ENCODE measurements at places on chromosomes 12 and 14.

DNA sequence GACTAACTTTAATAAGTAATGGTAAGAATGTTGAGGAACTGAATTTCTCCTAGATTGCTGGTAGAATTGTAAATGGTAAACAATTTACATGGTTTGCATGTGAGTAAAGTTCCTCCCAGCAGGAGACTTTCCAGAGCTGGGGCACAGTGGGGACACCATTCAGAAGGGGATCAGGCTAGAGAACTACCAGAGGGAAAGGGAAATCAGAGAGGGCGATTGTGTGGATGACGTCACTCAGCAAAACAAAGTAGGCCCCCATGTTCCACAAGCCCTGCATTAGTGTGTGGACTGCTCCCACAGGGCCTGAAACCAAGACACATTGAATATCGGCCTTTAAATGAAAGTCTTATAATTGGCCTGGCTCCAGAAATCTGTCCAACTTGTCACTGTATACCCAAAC, 9.5 kb downstream of the RNASE11 start:
- DNase-seq, result no peak

DNA sequence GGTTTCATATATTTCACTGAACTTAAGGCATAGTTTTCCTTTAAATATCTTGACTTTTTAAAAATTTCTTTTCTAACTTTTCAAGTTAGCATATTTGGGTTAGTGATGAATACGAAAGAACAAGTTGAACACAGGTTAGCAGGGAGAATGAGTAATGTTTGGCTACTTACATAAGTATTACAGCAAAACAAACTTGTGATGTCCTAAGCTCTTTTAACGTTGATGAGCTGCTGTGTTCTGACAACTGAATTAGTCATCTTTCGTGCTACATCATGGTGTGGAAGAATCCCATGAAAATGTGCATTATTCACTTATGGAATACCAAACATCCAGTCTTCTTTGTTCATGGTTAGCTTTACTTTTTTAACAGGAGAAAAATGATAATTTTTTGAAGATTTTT, 36.3 kb upstream of the PDZRN4 start:
- DNase-seq, result no peak

DNA sequence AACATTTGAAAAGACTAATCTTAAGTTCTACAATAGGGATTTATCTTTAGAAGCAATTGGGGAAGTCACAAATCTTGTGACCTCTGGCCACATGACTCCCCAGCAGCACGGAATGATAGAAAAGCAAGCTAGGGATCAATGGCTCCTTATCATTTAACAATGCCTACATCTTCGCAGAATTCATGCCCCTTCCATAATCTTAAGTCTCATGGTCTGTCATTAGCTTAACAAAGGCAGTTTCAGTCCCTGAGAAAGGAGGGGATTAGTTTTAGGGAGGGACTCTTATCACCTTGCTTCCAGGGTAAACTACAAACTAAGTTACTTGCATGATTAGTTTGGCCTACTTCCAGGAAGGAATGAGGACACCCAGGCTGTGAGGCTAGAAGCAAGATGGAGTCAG, 486.0 kb downstream of the RMST start:
- no peak for DNase-seq

GRCh38 chr14:99674064-99674650, 9.9 kb upstream of the CYP46A1 start:
- DNase-seq, result no peak

DNA sequence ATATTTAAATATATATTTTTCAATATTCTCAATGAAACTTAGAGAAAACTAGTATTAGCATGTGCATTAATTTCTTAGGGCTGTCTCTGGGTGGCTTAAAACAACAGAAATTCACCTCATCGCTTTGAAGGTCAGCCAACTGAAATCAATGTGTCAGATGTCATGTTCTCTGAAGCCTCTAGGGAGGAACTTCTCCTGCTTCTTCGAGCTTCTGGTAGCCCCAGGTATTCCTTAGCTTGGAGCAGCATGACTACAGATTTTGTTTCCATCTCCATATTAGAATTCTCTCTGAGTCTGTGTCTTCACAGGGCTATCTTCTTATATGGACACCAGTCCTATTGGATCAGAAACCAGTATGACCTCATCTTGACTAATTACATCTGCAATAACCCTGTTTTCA, 221.5 kb downstream of the PDZRN4 start:
- no peak for DNase-seq

DNA sequence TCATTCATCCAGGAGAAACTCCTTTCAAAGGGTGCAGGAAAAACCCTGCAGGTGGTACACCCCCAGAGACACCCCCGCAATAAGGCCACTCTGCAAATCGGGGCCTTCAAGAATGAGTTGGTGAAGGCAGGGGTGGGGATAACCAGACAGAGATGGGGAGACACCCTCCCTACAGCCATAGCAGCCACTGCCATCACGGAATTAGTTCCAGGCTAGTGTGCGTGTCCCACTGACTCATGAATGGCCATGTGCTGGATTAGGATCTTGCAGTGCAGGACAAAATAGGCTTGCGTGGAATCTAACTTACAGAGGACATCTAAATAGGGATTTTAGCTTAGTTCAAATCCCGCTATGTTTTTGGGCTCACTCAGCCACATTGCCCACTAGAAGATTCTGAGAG, 37.8 kb downstream of the SPRING1 start:
- no peak for DNase-seq

- no peak for DNase-seq
These were observed 31.0 kb downstream of the SLC25A29 start for GRCh38 chr14:100275214-100275613.

DNA sequence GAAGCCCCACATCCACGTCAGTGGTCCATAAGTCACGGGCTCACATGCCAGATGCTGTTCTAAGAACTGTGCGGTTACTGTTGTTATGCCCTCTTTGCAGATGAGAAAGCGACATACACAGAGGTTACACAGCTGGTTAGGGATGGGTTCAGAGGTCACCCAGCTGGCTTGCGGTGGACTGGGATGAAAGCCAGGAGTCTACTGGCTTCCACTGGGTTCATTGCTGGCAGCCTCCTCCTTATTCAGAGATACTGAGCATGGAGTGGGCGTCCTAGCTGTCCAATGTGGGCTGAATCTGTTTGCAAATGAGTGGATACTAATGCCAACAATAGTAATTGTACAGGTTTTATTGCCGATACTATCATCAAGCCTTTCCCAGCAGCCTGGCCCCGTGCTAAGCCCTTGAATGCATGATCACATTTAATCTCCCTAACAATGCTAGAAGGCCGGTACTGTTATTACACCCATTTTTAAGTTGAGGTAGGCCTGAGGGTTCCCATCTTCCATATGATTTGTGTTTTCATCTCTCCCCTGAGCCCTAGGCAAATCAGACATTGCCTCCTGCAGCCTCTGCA, 129.1 kb downstream of the PLXNC1 start:
- no peak for DNase-seq

GRCh38 chr14:33377596-33378390, 439.1 kb downstream of the NPAS3 start:
- no peak for DNase-seq

GRCh38 chr14:52299692-52300278, 14.3 kb upstream of the PTGER2 start:
- DNase-seq, result no peak

DNA sequence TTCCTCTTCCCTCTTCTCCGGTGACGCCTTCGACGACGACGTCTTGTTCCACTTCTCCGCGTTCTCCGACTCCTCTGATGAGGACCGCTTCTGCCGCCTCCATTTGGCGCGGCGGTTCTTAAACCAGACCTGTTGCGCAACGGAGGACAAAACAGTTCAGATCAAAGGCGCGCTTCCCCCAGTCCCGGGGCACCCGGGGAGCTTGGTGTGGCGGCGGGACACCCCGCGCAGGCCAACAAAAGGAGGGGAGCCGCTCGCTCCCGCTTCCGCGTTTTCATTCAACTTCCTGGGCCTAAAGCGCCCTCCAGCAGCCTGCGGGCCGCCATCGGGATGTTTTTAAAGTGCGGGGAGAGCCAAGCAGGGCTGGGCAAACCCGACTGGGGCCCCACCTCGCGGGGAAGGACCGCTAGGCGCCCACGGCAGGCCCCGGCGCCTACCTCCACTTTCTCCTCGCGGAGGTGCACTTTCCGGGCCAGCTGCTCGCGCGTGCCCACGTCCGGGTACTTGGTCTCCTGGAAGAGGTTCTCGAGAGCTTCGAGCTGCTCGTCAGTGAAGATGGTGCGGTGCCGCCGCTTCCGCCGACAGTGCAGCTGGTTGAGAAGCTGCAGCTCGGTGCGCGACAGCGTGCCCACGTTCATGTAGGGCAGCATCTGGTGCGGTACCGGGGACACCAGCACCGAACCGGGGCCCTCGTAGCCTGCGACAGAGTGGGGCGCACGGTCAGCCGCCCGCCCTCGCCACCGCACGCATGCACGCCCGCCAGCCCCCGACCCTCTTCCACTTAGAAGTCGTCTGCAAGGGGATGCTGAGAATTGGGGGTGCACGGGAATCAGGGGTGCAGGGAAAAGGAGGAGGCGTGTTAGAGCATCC, 1.2 kb downstream of the GSC start:
- no peak for DNase-seq

DNA sequence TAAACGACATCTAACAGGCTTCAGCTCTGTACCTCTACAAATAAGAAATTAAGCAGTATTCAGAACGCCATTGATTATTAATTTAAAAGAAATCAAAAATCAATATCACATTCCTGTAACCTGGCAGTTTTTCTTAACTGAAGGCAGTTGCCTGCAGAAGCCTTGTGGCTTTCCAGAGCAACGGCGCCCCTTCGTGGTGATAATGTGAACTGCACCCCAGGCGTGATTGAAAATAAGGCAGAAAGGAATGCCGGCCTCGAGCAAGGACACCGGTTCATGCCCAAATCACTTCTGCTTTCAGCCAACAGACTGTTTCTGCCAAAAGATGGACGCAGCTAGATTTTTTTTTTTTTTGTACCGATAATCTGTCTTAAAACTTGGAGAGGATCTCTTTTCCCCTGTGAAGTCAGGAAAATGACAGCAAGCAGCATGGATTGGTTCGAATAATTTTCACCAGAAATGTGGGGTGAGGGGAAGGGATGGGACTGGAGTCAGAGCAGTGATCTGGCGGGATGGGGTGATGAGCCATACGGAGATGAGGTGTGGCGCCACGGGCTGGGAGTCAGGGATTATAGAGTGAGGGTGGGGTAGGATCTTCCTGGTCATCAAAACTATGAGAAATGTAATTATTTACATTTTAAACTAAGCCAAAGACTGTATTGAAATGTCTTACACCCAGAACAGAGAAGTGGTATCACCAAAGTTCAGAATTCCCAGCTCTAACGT, 473.0 kb downstream of the DPF3 start:
- peak; percentile 82 for DNase-seq

GRCh38 chr14:73723406-73723796, 9.2 kb upstream of the PNMA1 start:
- no peak for DNase-seq

- DNase-seq, result no peak
These were observed 479.7 kb downstream of the FSCB start for GRCh38 chr14:44027397-44027796.

DNA sequence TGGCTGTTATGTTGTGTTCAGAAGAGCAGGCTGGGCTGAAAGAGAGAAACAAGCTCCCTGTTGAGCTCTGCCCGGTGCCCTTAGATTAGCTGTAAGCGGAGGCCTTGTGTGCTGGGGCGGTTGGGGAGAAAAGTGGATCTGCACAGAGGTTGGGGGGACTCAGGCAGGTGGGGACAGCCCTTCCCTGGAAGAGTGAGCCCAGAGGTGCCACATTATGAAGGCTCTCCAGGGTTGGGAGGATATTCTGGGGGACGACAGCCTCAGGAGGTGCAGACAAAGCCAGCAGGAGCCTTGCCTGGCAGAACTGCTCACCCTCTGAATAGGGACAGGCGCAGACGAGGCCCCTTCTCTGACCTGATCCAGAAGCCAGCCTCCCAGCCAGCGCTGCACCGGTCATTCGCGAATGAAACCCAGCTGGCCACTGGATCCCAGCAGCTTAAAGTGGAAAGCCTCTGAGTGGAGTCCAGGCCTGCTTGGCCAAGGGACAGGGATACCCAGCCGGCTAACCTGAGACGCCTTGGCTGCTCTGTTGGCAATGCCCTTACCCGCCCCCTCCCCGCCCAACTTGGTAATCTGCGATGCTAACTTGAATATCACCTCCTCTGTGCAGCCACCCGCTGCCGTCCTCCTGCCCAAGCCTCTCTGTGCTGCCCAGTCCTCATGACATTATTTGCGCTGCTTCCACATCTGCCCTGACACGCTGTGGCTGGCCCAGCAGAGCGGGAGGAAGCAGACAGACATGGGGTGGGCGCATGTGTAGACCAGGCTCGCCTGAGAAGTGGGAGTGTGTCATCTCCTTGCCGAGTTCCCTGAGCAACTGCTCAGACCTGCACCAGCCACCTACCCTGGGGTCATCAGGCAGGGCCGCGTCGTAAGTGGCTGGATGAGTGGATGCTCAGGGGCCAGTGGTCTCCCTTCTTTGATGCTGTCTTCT, 5.6 kb downstream of the HIP1R start:
- no peak for DNase-seq

GRCh38 chr14:81551471-81551870, 17.8 kb upstream of the SEL1L start:
- no peak for DNase-seq

- DNase-seq, result no peak
These were observed 119.0 kb upstream of the RASSF8 start for GRCh38 chr12:25839470-25839869.

GRCh38 chr12:94561943-94562411, 88.4 kb downstream of the TMCC3 start:
- DNase-seq, result peak; percentile 67

GRCh38 chr12:88310666-88311065, 168.6 kb downstream of the TMTC3 start:
- no peak for DNase-seq

GRCh38 chr12:46149905-46150304, 118.9 kb downstream of the SLC38A1 start:
- no peak for DNase-seq

- DNase-seq, result no peak
These were observed 17.1 kb downstream of the POMT2 start for GRCh38 chr14:77303417-77304156.

DNA sequence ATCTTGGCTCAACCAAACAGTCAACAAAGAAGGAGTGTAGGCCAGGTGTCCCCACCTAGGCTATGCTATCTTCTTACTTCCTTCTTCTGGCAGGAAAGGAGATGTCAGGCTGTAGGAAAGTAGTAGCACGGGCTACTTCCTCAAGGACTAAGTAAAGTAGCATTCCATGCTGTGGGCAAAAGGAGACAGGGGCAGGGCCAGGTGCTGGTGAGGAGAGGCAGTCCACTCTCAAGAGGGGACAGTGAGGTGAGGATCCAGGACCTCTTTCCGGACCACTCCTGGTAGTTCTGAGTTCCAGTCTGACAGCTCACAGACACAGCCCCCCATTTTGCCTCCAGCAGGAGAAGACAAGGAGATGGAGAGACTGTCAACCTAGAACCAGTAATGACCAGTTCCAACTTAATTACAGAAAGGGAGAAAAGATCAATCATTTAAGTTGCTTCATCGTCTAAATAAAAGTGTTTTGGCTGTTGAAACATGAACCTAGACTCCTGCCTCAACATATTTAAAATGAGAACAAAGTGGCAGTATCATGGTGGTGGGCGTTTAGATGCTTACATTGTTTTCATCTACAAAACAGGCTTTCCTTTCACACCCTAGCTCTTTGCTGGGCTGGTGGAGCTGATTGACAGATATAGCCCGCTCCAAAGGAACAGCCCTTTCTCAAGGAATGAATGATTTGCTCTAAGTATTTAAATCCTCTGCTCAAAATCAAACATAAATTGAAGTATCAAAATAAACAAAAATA, 5.1 kb upstream of the SSTR1 start:
- DNase-seq, result no peak

- DNase-seq, result no peak
These were observed 75.2 kb upstream of the RPH3A start for GRCh38 chr12:112716099-112717093.

GRCh38 chr14:106268013-106268727, 741.8 kb downstream of the TMEM121 start:
- DNase-seq, result no peak
